Tibial nerve (tissue), 4 donors: ENCODE measurements at places on chromosomes 7 and 10.

GRCh38 chr10:112045938-112046337, 137.6 kb downstream of the GPAM start:
- no peak overlapping the region for H3K4me3 ChIP-seq
- no peak for DNase-seq
- H3K4me1 ChIP-seq = no peaks in the 10 kb centered on the region
- H3K36me3 ChIP-seq = no peaks in the 10 kb centered on the region

- H3K36me3 ChIP-seq = no peaks in the 10 kb centered on the region
- H3K4me3 ChIP-seq = no peak overlapping the region
These were observed 684.0 kb upstream of the FOXK1 start for GRCh38 chr7:3998060-3998459.

DNA sequence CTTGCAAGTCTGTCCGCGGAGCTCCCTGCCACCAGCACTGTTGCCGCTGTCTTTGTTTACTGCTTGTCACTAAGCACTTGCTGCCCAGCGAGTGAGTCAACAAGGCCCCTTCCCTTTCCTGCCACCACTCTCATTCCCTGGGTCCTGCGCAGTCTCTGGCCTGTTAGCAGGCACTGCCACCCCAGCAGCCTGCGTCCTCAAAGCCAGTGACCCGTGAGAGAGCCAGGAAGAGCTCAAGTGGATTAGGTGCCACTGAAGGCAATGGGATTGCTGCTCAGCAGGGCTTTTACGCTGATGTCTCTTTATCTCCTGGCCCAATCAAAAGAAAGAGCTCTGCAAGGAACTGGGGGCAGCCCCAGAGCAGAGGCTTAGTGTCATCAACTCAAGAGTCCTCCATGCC, at the start of gene FRMPD2:
FRMPD2 (minus strand) TSS at position 61 of the 400 bp plus-strand sequence. CDS start 129 bp downstream, outside the sequence.
- no peaks in the 10 kb centered on the region for H3K27me3 ChIP-seq
- no peaks in the 10 kb centered on the region for H3K36me3 ChIP-seq
- DNase-seq = no peak
- no peak within 1 kb of the TSS for H3K27ac ChIP-seq
- H3K4me3 ChIP-seq = no peak within 1 kb of the TSS
- no peaks in the 10 kb centered on the region for H3K4me1 ChIP-seq

GRCh38 chr7:11615174-11615573, 216.8 kb downstream of the THSD7A start:
- no peak overlapping the region for H3K27ac ChIP-seq
- H3K4me3 ChIP-seq = no peak overlapping the region
- H3K27me3 ChIP-seq = no peaks in the 10 kb centered on the region
- no peak for DNase-seq
- no peaks in the 10 kb centered on the region for H3K36me3 ChIP-seq
- H3K4me1 ChIP-seq = no peaks in the 10 kb centered on the region

DNA sequence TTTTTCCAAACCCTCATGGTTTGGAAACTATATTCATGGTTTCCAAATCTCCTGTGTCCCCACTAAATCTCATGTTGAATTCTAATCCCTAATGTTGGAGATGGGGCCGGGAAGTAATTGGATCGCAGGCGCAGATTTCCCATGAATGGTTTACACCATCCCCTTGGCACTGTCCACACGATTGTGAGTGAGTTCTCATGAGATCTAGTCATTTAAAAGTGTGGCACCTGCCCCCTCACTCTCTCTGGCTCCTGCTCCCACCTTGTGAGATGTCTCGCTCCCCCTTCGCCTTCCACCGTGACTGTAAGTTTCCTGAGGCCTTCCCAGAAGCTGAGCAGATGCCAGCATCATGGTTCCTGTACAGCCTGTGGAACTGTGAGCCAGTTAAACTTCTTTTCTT, 3.3 kb upstream of the MTPAP start:
- no peak overlapping the region for H3K4me3 ChIP-seq
- H3K27ac ChIP-seq = no peak overlapping the region
- H3K27me3 ChIP-seq = no peaks in the 10 kb centered on the region
- DNase-seq = no peak
- H3K4me1 ChIP-seq = peaks cover 11% of the 10 kb centered on the region
